Stimulated activated CD4-positive, alpha-beta T cell treated with anti-CD3 and anti-CD28 coated beads, Interleukin-12 subunit alpha, Interleukin-12 subunit beta, amount 100 ng/mL, for 4 hours (primary cell): ENCODE measurements at places on chromosomes 3 and 15.
A peak's percentile ranks its signal among the peaks of the same experiment; 100 is the strongest.

DNA sequence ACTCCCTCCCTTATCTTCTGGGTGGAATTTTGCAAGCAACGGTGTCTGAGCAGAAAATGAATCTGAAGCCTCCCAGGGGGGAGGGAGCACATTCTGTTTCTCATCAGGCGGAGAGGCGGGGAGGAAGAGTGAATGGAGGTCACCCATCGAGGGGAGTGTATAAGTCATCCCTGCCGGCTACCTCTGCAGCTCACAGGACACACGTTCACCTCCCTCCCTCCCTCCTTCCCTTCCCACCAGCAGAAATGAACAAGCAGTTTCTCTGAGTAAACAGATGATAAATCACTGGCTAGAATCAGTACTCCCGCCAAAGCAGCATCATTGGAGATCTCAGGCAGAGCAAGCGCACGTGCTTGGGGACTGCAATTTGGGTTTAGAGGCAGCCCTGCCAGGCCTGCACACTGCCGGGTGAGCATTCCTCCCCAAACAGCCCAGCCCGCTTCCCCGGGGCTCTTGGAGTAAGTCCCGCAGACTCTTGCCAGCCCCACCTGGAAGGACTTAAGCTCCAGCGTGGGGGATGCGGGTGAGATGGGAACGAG is 38.3 kb downstream of the CPN2 start:
- no peak for DNase-seq

- DNase-seq: no peak
These were observed 14.9 kb downstream of the NR1I2 start for GRCh38 chr3:119796785-119797184.

DNA sequence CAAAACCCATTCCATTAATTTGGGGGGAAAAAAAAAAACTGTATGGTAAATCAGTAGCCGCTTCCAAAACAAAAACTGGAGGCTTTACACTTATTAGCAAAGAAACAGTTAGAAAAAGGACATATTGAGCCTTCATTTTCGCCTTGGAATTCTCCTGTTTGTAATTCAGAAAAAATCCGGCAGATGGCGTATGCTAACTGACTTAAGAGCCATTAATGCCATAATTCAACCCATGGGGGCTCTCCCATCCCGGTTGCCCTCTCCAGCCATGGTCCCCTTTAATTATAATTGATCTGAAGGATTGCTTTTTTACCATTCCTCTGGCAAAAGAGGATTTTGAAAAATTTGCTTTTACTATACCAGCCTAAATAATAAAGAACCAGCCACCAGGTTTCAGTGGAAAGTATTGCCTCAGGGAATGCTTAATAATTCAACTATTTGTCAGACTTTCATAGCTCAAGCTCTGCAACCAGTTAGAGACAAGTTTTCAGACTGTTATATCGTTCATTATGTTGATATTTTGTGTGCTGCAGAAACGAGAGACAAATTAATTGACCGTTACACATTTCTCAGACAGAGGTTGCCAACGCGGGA is 9.4 kb upstream of the RPL24 start:
- no peak for DNase-seq

DNA sequence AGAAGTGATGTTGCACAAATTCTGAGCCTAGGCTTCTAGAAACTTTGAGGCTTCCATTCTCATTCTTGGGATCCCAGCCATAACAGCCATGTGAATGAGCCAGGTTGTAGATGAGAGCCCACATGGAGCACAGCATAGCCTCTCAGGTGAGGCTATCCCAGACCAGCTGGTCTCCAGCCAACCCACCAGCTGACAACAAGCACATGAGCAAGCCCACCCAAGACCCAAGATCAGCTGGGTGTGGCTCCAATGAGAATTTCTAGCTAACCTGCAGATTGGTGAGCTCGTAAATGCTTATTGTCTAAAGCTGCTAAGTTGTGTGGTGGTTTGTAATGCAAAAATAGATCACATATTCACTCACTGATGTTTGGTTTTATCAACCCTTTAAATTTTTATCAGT is 14.4 kb downstream of the KY start:
- no peak for DNase-seq

GRCh38 chr15:90097475-90097874 is 4.8 kb downstream of the IDH2 start:
- DNase-seq: peak; percentile 33

- DNase-seq: no peak
These were observed 202.3 kb downstream of the CNTN4 start for GRCh38 chr3:2300938-2301337.

DNA sequence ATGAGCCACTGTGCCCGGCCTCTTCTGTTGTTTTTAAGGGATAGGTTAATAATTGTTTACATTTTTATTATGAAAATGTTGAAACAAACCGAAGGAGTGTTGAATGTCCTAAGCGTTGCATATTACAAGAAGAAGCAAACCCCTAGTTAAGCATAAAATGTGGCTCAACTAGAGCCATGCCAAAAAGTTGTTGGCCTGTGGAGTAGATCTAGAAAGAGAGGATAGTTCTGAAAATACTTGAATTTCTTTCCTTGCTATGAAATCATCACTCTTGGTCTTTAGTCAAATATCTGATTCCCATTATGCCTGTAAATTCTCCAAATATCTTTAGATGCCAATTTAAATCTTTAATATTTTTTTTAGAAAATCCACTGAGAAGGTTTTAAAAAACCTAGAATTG is 12.8 kb downstream of the RBP2 start:
- DNase-seq: no peak
